ENCODE measurements at places on chromosomes 1 and 21.

DNA sequence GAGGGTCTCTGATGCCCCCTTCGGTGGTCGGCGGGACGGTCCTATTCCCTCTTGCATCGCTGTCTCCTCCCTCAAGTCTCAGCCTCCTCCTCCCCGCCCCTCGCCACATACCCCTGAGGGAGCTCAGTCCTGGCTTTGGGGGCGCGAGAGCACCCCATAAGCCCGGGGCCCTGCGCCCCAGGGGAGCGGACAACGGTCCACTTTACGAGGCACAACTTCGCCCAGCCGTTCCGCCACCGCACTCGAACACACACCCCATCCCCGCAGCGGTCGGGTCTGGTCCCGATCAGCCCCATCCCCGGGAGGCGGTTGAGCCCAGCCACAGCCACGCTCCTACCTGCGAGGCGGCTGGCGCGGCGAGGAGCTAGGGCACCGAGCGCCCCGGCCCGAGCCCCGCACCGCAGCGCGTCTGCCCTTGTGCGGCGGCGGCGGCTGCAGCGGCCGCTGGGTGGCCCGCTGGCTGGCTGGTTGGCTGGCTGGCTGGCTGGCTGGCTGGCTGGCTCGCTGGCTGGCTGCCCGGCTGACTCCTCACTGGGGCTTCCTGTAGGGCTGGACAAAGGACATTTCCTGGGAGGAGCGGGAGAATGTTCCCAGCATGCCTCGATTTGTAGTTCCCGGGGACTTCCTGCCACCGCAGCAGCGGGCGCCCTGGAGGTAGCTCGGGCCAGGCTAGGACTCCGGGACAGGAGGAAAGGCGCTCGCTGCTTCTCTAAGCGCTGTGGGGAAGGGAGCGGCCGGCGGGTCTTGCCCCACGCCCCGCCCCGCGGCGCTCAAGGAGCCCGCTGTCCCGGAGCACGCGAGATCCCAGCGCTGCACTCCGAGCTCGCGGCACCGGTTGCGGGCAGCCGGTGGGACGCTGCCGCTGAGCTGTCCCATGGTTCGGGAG lies at the start of gene ZNF697:
Gene ZNF697, minus strand, starts transcription at position 533 of the 886 bp plus-strand sequence. CDS start 22,166 bp downstream, outside the sequence.
- peak; percentile 52 for DNase-seq

DNA sequence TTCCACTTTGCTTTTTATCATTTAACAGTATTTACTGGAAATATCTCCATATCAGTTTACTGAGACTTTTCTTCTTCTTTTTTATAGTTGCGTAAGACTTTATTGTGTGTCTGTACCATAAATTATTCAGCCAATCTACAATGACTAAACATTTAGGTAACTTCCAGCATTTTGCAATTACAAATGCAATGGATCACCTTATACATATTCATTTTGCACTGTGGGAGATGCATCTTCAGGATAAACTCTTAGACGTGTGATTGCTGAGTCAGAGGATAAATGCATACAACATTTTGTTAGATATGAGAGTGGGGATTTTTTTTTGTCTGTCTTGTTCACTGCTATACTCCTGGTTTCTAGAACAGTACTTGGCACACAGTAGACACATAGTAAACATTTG lies 95.7 kb upstream of the GCLM start:
- no peak for DNase-seq

DNA sequence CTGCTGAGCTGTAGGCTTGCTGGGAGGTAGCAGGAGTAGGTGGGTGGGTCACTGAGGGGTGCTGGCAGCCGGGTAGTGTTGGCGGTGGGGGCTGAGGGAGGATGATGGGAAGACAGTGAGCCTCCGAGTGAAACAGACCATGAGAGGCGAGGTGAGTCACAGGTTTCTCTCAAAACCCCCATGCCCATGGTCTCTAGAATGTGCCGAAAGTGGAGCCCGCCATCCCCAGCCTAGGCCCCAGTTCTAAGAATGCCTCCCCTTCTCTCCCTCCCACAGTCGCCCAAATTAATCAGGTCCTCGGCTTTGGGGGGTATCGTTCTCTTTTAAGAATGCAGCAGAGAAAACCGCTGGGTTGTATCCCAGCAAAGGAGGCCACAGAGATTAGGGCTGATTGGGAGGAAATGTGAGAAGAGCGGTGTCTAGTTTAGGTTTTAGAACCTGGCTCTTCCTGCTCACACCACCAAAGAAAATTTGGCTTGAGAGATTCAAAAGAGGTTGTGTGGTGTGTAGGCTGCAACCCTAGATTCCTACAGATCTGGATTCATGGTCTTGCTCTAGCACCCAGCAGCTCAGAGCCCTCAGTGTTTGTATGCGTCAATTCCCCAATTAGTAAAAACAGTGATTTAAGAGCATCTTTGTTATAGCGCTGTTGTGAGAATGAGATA lies 27.7 kb upstream of the IL19 start:
- peak; percentile 49 for DNase-seq

DNA sequence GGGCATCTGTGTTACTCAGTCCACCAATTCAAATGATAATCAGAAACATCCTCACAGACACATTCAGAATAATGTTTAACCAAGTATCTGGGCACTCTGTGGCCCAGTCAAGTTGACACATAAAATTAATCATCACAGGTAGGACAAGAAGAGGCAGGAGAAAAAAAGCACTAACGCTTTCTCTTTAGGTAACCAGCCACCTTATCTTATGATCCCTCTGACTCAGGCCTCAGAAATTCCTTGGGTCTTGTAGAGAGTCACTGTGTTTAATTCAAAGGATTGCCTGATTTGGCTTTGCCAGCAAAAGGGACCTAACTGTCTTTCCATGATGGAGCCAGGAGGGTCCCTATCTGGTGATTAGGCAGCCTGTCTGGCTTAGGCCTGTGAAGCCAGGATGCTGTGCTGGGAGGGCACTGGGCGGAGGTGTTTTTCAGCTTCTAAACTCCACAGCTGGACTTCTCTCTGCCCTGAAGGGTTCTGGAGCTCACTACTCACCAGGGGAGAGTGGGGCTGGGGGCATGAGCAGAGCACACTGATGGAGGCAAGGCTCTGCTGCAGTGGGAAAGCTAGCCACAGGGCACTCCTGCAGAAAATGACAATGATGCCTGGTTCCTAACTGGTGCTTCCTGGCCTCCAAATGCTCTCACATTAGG lies 36.4 kb upstream of the STUM start:
- no peak for DNase-seq

DNA sequence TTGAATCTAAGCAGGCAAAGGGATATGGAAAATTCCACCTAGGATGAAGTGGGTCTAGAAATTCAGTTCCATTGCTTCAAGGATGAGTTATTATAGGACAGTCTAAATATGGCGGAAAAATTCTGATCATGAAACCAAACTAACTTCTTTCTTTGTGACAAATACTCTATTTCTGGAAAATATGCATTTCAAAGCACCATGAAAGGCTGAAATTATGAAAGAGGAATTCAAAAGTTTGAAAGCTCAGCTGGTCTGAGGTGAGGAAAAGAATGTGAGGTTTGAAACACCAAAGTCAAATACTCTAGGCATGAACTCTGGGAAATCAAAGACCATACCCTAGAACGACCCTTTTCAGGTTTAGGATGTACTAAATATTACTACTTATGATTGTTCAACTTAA lies 36.4 kb upstream of the COL11A1 start:
- DNase-seq: no peak

DNA sequence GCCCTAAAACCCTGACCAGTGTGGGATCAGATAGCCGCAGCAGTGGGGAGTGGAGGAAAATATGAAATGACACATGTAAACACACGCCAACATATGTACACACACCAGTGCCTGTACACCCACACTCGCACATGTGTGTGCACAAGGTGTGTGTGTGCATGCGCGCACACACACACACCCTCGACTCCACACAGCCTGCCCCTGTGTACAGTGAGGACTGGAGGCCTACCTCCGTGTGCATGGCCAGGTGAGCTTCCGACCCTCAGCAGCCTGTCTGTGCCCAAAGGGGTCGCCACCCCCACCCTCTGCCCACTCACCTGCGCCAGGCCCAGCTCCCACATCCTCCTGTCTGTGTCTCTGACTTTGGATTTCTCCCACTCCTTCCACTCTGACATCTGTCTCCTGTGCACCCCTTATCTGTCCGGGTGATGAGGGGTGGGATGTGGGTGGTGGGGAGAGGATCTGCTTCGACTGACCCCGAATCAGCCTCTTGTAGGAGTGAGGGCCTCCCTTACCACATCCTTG lies 31.7 kb downstream of the CITED4 start:
- no peak for DNase-seq

GRCh38 chr1:24237750-24238395 lies 50.8 kb upstream of the IFNLR1 start:
- DNase-seq: no peak

- peak; percentile 28 for DNase-seq
Measured at GRCh38 chr21:15001857-15002606, 62.8 kb downstream of the NRIP1 start.

DNA sequence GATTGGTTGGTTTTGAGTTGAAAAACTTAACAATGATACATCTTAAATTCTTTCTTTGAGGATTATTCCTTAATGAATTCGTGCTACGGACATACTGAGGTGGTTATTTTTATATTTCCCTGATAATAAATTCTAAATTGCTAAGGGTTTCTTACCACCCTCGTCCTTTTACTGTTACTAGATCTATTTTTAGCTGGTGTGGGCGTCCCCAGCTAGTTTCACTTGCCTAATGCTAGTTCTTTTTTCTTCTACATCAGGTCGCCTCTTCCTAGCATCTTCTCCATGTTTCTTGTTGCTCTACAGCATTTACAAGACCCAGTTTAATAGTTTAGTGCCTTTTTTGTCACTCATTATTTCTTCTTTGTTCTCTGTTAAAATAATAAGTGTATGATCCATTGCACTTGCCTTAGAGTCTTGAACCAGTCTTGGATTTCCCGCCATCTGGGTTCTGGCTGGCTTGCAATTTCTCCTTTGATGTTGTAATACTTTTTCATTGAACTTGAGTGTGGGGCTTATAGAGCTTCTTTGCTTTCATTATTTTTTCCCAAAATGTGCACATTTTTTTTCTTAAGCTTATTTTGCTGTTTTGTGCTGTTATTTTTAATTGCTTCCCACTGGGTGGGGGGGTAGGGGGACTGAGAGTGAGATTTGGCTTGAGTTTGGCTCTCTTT lies 677 bp upstream of the HSD11B1 start:
- no peak for DNase-seq
